ENCODE measurements at places on chromosomes 12 and 14.

DNA sequence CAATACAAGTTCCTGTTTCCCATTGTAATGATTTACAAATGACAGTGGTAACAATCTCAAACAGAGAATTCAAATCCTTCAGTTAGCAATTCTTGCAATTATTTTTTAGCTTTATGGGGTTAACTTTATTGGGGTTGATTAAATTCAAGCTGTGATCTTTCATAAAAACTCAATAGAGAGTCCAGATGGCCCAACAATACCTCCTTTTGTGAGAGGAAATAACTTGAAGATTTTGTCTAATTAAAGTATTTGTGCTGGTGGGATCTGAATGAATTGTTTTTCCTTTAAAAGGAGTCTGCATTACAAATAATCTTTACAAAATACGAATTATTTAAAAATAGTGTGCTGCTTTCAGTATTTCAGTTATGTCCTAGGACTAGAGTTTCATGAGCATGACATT is 4.4 kb upstream of the ARHGAP5 start:
- no peak for DNase-seq

DNA sequence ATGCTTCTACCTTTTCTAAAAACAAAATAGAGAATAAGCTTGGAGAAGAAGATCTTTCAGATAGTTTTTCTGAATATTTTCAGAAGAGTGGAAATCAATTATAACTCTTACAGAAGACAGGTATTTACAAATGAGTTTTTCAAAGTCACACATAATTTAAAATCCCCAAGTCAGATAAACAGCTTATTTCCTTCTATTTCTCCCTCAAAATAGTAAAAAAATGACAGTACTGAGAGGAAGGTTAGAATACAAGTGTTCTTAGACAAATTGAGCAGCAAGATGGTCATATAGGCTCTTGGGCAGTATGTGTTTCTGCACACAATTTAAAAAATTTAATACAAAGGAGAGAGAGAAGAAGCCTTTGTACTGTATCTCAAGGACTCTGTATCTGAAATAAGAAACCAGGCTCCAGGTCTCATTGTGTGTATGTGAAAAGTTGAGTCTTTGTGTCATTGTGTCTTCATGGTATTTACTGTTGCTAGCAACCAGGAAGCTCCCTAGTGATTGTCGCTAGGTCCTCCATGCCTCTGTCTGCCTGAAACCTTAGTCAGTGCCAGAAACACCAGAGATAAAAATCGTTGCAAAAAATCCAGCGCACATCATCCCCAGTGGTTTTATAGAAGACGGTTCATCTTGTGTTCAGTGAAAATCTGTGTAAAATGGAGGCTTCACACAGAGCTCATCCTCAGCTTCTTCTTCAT is 12.9 kb upstream of the TUBA1A start:
- no peak for DNase-seq

GRCh38 chr14:99752486-99753121 is 40.6 kb upstream of the EML1 start:
- peak; percentile 81 for DNase-seq

GRCh38 chr12:128856035-128856790 is 2.9 kb downstream of the GLT1D1 start:
- DNase-seq = no peak

GRCh38 chr12:117897372-117898161 is 71.2 kb downstream of the KSR2 start:
- no peak for DNase-seq

DNA sequence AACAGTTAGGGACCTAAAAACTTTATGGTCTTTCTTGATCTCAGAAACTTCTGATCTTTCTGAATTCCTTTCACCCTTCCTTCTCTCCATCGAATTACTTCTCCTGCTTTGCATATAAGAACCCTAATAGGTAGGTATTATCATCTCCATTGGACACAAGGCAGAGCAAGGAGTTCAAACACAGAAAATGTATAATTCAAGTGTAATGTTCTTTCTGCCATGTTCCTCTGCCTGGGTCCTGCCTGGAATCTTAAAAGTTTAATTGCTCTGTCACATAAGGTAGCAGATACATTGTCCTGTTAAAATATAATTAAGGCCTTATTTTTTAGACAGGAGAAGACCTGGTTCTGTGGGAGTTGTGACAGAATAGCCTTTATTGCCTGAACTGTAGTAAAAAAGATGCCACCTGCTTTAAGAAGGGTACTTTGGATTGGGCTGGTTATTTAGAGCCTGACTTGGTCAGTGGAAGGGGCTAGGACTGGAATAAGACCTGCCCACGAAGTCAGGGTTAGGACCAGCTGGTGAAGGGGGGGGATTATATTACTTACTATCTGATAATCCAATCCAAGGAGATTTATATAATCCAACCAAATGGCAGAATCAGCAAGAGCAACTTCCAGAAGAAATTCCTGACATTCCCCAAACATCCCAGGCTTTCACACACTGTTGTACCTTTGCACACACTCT is 10.4 kb downstream of the G2E3 start:
- no peak for DNase-seq

GRCh38 chr12:10728091-10728490 is 5.0 kb upstream of the YBX3 start:
- no peak for DNase-seq

GRCh38 chr12:59268295-59268809 is 327.5 kb upstream of the SLC16A7 start:
- no peak for DNase-seq

DNA sequence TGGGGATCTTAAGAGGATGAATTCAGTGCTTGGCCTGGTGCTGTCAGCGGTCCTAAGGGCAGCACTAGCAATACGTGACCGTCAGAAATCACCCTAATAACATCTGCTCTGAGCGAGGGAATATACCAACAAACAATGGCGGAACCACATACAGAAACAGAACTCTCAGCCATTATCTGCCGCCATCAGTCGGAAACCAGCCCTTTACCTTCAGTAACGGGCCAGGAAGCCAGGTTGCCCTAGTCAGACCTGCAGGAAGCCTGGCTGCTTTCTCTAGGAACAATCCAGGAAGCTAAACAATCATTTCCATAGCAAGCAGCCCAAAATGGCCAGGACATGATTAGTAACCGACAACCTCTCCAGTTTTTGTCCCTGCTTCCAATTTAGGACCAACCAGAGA is 5.6 kb downstream of the CDCA4 start:
- no peak for DNase-seq

GRCh38 chr14:72013721-72014345 is 81.6 kb downstream of the RGS6 start:
- DNase-seq = no peak

DNA sequence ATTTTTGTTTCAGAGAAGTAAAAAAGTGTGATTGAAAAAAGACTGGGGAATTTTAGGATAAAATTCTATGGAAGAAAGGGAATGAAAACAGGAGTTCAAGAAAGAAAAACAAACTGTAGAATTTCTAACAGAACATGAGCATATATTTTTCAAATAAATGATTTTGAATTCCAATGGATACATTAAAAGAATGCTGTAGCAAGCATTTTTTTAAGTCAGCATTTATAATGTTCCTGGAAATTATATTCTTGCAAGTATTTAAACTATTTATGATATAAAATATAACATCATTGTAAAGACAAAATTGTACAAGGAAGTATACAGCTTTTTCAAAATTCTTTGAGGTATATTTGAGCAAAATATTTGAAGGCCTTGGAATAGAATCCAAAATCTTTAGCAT is 450.7 kb downstream of the AEBP2 start:
- DNase-seq = no peak

- no peak for DNase-seq
Measured at GRCh38 chr12:95613021-95613420, 61.7 kb upstream of the USP44 start.

- no peak for DNase-seq
Measured at GRCh38 chr12:28824849-28825248, 324.2 kb upstream of the FAR2 start.

DNA sequence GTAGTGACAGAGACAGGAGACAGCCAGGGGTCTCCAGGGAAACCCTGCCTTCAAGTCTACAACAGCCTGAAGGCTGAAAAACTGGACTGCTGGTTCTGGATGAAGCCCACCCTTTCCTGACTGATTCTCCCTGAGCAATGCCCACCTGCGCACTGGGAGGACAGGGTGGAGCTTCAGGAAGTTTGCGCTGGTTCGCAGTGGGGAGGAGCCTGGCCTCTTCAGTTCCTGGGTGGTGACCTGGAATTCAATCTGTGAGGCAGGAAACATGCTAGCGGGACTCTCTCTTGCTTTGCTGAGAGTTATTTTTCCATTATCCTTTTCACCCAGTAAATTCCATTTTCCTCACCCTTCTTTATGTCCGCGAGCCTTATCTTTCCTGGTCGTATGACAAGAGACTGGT is 600.8 kb downstream of the TRHDE start:
- no peak for DNase-seq

GRCh38 chr14:76067536-76067935 is 82.0 kb downstream of the IFT43 start:
- no peak for DNase-seq

GRCh38 chr12:47068539-47068938 is 10.9 kb upstream of the PCED1B start:
- DNase-seq = no peak

GRCh38 chr12:119964123-119964522 is 24.9 kb upstream of the BICDL1 start:
- no peak for DNase-seq

GRCh38 chr12:117393656-117394055 is 32.2 kb upstream of the NOS1 start:
- DNase-seq = no peak

DNA sequence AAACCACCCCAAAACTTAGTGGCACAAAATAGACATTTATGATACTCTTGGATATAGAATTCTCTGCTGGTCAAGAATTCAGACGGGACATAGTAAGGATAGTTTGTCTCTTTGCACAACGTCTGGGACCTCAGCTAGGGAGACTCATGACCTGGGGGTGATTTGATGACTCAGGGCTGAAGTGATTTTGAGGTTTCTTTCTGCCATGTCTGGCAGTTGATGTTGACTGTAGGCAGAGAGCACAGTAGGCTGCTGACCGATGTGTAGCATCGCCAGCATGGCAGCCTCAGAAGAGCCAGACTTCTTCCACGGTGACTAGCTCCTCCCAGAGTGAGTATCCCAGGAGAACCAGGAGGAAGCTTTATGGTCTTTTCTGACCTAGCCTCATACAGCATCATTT is 88.9 kb upstream of the FRMD6 start:
- DNase-seq = no peak

DNA sequence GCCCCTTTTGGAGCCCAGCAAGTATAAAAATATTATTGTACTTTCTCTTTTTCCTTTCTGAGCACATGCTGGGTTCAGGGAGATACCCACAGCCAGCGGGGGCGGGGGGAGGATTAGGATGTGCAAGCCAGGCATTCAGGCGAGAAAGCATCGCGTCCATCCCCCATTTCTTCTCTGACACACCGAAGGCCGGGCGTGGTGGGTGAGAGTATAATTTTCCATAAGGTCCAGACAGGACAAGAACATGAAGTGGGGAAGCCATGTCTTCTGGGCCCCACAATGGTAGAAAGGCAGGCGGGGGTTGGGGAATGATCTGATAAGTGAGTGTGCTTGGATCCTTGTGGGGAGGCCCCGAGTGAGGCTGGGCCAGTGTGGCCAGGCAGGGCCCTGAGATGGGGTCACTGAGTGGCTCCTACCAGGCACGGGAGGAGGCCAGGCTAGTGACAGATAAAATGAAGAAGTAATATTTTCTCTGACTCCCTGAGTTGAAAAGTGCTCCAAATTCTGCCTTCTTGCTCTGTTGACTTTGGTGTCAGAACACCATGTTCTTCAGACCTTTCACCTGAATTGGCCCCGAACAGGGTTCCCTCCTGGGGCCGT is 10.7 kb upstream of the LRTM2 start:
- no peak for DNase-seq

GRCh38 chr14:92990456-92991430 is 67.8 kb downstream of the CHGA start:
- no peak for DNase-seq

GRCh38 chr14:55704654-55705053 is 124.6 kb downstream of the KTN1 start:
- DNase-seq = no peak

GRCh38 chr14:63200767-63201166 is 3.5 kb upstream of the RHOJ start:
- DNase-seq = no peak

DNA sequence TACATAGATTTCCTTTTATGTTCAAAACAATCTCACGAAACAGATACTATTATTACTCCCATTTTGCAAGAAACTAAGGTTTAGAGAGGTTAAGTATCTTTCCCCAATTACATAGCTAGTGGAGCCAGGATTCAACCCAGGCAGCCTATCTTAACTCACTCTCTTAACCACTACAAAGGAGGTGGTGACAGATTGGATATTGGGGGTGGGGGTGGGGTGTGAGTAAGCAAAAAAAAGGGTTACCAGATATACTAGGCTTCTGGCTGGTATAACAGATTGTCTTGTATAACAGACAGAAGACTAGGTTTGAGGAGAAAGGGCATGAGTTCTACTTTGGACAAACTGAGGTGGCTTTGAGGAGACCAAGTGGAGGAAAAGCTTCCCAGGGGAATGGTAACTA is 2.1 kb downstream of the GMFB start:
- DNase-seq = no peak

DNA sequence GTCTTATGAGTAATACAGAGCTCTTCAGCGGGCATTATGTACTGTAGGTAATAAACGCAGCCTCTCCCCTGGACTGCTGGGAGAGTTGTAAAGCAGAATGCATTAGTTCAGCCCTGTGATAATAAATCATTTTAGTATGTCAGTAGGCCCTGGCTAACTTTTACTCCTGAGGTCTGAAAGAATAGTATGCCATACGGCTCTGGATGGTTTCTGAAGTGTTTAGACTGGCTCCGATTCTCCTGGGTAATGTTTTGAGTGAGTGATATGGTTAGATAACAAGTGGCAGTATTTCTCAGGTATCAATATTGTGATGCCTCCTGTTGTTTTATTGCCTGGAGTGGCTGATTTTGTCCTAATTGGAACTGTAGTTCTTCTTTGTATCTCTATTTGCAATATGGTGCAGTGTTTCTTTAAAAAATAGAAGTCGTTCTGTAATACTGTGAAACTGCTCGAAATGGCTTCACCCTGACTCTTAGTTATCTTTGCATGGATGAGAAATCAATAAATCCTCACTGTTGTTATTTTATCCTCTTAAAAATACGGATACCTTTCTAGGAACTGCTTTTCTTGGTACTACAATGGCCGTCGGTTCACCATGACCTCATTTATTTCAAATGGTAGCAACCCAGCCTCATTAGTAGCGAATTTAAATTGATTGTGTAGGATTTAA is 100.2 kb downstream of the PDZRN4 start:
- DNase-seq = no peak

DNA sequence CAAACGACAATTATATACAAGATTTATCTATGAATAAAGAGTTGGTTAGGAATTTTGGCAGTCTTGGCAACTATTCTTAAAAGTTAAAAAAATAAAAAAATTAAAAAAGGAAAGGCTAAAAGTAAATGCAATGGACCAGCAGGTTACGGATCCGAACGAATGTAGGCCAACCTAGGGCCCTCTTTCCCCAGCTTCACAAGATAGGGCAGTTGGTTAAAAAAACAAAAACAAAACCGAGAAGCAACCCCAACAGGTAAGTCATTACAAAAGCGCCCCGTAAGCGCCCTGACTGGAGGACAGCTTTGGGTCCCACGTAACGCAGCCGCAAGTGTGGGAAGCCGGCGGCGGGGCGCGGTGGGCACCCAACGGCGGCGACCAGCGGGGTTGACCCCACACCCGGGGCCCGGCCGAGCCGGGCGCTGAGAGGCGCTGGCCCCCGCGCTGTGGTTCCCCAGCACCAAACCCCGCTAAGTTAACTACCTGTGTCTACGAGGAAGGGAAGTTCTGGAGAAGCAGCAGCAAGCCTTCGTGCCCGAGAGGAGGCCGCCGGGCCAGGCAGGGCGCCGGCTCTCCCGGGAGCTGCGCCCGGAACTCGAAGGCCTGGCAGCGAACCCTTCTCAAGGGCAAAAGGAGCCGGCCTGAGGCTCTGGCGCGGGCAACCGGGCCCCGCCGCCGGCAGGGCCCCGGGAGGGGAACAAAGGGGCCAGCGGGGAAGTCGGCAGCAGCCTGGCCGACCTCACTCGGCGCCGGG is 882 bp downstream of the HECTD1 start:
- DNase-seq = peak; percentile 32
